ENCODE measurements at places on chromosomes 4 and X. TPM values are rescaled to one million over a fixed set of nuclear protein-coding genes. Genes with fewer than 3 reads are reported as not detected.

GRCh38 chr4:108072300-108072699 is 82.6 kb downstream of the HADH start:
- no peak for DNase-seq

The MID1IP1 gene
- 85.0 TPM for total RNA-seq

GRCh38 chr4:14079601-14080000 is 452.1 kb upstream of the BOD1L1 start:
- no peak for DNase-seq

GRCh38 chr4:88381123-88381522 is 2.5 kb downstream of the HERC6 start:
- DNase-seq: no peak

The SUPT20HL2 gene
- not detected for total RNA-seq

DNA sequence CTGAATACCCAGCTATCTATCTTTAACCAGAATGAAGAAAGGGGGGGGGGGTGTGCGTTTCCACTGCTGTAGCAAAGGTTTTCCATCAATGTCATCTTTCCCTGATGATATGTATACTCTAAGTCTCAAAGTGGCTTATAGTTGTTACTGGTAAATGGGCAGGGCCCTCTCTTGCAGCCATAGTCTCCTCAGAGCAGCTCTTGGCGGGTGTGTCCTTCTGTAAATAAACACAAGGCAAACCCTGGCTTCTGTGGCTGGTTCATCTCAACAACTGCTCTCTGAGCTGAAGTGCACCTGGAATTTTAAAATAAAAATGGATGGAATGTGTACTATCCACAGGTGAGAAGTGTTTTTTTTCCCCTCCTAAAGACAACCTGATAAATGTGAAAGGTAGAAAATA is 57.5 kb upstream of the SCML1 start:
- DNase-seq: no peak

DNA sequence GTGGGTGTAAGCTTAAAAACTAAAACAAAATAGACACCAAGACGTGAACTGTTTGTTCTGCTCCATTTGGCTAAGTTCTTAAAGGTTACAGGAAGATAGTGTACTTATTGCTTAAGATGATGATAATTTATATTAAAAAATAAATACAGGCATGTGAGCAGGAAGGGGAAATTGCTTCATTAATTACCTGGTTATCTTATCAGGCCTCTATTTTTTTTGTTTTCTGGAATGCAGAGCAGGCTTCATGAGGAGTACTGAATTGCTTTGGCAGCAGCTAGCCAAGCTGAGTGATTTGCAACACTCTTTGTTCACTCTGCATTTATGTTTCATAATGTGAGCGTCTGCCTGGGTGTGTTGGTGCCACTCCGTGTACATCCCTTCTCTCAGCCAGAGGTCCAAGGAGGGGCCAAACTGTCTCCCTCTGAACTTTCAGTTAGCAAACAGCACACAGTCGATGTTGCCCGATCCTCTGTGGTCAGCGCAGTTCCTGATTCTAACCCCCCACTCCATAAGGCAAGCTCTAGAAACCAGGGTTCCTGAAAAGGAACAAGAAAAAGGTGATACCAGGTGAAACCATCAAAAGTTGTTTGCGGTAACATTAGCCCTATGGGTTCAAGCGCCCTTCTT is 348.2 kb downstream of the SPRY1 start:
- DNase-seq: no peak

DNA sequence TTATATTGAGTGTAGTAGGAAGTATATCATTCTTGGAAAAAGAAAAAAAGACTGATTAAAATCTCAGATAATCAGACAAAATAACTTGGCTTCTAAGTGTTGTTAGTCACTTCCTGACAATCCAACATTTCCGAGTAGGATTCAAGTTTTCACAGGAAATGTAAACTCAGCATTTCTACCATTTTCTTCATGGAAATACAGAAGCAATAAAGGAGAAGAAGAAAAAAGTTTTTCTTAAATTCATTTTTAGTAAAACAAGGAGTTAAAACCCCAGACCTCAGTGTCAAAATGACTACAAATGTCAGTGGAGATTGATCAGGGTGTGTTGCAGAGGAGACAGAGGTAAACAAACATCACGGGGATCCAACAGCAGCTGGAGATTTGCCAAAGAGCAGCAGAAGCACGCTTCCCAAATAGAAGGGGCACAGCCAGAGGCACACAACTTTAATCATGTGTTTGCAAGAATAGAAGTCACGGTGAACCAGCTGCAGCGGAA is 129.3 kb upstream of the FAM9B start:
- DNase-seq: no peak

DNA sequence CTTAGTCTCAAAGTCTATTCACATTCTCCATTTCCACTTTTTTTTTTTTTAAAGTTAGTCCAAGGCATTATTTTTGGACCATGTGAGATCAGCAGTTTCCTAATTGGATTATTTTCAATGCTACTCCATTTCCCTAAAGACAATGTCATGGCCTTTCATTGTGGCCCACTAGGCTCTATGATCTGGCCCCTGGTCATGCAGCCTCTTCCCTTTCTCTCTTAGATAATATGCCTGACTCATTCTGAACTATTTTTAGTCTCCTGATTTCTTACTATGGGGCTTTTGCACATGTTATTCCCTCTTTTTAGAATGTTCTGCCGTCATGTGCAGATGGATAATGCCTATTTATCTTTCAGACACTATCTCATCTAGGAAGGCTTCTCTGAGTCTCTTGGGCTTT is 157.3 kb downstream of the TMA16 start:
- peak; percentile 62 for DNase-seq

The CT55 gene
- not detected for total RNA-seq

DNA sequence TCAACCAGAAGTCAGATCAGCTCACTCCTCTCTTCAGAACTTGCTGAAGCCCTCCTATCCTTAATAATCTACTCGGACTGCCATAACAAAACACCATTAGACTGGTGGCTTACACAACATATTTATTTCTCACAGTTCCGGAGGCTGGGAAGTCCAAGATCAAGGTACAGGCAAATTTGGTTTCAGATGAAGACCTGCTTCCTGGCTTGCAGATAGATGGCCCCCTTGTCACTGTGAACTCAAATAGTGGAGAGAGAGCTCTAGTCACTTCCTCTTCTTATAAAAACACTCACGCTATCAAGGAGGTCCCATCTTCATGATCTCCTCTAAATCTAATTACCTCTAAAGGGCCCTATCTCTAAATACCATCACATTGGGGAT is 125.1 kb downstream of the CAMK2D start:
- peak; percentile 23 for DNase-seq

The INPP4B gene
- 17.2 TPM for total RNA-seq

DNA sequence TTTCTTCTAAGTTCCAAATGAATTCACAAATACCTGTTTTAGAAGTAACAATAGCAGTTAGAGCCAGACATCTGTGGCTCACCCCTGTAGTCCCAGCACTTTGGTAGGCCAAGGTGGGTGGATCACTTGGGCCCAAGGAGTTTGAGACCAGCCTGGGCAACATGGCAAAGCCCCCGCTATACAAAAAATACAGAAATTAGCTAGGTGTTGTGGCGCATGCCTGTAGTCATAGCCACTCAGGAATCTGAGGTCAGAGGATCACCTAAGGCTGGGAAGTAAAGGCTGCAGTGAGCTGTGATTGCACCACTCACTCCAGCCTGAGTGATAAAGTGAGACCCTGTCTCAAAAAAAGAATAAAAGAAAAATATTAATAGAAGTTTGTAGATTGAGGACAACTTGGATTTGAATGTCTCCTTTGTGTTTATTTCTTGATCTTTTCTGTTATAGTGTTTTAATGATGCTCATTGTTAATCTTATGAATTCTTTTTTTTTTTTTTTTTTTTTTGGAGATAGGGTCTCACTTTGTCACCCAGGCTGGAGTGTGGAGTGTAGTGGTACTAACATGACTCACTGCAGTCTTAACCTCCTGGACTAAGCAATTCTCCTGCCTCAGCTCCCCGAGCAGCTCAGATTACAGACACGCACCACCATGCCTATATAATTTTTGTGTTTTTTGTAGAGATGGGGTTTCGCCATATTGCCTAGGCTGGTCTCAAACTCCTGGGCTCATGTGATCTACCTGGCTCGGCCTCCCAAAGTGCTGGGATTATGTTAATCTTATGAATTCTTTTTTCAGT is 30.7 kb upstream of the RAPGEF2 start:
- no peak for DNase-seq

The NPNT gene
- not detected for total RNA-seq

DNA sequence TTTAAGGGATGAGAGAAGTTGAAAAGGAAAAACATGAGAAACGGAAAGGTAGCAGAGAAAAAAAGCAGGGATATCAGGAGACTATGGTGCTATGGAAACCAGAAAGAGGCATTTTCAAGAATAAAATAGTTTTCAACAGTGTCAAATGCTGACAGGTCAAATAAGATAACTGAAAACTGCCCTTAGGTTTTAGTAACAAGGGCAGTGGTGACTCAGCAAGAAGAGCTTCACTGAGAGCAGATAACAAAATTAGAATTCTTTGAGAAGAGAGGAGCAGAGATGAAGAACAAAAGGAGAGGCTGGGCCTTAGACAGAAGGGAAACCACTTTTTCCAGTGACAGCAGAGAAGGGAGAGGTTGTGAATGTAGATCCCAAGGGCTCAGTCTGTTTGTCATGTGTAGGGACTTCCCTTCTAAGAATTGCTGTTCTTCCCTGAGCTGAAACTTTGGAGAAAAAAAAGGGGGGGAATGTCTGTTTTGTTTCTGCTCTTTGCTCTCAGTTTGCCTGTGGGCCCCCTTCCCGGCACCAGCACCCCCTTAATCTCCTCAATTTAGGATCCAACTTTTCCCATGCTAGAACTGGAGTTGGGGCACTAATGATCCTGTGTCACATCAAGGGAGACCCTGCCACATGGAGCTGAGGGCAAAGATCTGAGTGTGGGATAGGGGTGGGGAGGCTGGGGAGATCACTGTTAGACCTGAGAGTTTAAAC is 26.8 kb upstream of the MAGEA10 start:
- no peak for DNase-seq

The KLKB1 gene
- total RNA-seq: 0.19 TPM

DNA sequence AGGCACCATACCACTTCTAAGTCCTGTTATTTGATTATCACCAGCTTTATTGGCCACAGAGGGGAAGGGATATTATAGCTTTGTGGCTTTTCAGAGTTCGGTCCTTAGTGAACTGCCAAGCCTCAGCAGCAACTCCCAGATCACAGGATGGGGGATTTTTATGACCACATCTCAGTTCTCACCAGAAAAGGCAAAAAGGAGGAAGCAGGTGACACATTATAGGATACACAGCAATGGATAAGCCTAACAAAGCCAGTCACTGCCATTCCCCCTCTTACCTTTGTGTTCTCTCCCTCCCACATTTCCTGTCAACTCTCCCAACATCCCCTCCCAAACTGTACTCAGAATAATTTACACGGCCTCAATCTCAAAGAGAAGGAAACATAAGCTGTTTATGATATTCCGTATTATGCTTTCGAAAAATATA is 142.8 kb downstream of the MGST2 start:
- no peak for DNase-seq

DNA sequence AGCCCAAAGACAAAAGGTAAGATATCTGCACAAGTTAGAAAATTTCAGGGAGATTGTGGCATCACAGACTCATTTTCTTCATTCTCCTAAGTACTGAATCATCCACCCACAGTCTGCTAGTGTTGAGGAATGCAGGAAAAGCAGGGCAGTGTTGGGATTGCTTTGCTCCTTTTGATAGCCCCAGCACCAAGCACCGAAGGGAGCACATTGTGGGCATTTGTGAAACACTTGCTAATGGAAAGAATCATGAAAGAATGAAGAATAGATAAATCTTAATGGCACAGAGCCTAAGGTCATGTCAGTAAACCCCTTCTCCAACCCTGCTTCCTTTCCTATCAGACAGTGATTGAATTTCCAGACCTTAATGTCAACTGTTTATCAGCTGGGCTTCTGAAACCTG is 103.1 kb upstream of the GPRIN3 start:
- peak; percentile 74 for DNase-seq

The FATE1 gene
- not detected for total RNA-seq

DNA sequence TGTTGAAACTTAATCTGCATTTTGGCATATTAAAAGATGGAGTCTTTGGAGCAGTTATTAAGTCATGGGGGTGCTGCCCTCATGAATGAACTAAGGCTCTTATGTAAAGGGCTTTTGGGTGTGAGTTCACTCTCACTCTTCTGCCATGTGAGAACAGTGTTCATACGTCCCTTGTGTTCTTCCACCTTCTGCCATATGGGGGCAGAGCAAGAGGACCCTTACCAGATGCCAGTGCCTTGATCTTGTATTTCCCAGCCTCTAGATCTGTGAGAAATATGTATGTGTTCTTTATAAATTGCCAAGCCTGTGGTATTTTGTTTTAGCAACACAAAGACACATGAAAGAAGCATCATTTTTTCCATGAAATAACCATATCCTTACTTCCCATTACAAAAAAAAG is 213.9 kb downstream of the SPOCK3 start:
- DNase-seq: no peak

GRCh38 chr4:24850674-24851073 is 55.3 kb downstream of the SOD3 start:
- DNase-seq: peak; percentile 84

Data from LHCN-M2 (cell line).